ENCODE measurements at places on chromosomes 4 and X.

DNA sequence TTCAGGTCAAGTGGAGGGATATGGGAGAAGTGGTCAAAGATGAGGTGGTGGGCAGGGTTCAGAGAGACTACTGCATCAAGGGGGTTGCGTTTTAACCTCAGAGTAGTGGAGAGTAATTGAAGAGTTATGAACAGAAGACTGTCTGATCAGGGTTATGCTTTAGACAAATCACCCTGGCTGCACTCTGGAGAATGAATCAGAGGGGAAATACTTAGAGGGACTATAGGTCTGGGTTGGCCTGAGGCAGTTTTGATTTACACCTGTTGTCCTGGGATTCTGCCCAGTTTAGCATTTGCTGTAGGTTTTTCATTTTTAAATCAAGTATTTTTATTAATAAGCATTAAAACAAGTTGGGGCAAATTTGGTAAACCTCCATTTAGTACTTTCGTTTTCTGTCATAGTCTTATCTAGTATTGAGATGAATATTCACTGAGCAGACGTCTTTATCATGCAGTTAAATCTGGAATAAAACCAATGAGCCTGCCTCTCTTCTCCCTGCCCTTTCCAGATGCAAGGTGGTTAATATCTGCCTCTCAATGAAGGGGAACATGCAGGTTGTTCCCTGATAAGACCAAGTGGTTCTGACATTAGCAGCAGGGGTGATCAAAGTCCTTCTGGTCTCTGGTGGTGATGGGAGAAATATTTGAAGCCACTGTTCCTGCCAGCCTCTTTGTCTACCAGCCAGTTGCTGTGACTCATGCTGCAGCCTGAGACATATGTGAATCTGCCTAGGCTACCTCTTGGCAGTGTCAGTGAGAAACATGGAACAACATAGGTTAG is 116.0 kb upstream of the RPS6KA3 start:
- no peak for DNase-seq

DNA sequence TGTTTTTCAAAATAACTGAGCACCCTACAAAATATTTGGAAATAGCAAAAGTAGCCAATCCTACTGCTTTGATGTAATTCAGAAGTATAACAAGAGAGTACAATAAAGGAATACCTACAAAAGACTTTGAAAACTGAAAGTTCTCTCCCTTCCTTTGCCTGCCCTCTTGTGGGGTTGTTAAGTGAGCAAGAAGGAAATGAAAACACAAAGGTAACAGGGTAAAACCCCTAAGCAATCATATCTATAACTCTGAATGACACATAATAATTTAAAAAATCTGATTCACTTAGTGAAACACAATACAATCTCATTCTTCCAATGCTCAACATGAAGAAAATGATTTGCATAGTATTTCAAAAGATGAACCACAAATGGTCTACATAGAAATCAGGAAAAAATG is 98.2 kb downstream of the FRYL start:
- no peak for DNase-seq

GRCh38 chrX:119495734-119496726 is 27.8 kb downstream of the SLC25A5 start:
- DNase-seq: no peak

DNA sequence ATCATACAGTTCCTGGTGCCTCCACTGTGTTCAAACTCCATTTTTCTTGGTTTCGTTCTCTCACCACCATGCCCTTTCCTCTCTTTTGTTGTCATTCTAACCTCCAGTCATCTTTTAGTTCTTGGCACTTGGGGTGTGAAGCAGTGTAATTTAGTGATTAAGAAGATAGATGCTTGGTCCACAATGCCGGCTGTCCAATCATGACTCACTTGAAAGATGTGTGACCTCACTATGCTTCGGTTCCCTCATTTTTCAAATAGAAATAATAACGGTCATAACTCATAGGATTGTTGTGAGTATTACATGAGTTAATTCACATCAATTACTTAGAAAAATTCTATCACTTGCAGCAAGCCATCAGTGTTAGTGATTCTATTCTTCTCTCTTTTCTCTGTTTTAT is 327.8 kb downstream of the ADGRL3 start:
- no peak for DNase-seq

- no peak for DNase-seq
These were observed 1005.5 kb downstream of the ARAP2 start for GRCh38 chr4:35238793-35239192.

- no peak for DNase-seq
These were observed 65.7 kb downstream of the FREM3 start for GRCh38 chr4:143634763-143635162.

DNA sequence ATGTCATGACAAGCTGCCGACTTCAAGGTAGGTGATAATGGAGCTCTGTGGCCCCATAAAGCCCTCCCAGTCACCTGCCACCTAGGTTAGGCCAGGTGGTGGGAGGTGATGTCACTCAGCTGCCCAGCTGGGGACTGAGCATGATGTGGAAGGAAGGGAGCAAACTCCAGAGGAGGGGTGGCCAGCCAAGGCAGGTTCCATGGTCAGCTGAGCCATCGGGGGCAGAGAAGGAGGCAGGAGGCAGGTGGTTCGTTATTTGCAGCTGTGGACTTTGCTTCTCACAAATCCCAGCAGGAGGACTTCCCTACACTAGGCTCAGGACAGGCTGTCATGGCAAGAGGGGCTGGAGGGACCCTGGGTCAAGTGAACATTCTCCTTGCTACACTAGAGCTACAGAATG is 2.1 kb downstream of the CCDC120 start:
- no peak for DNase-seq

DNA sequence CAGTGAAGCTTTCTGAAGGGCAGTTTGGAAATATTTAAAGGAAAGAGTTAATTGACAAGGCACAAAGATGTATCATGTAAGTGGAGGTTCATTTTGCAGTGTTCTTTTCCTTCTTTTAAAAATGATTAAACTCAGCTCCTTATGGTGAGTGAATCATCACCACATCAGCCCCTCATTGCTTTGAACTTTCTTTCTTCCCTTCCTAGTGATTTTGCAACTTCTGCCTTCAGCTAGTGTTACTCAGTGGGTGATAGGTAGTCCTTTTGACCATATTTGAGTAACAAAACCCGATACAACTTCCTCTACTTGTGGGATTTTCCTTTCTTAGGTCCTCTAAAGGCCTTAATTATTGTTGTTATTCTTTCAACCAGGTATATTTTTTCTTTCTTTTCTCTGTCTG is 8.2 kb downstream of the ZCCHC4 start:
- DNase-seq: no peak

DNA sequence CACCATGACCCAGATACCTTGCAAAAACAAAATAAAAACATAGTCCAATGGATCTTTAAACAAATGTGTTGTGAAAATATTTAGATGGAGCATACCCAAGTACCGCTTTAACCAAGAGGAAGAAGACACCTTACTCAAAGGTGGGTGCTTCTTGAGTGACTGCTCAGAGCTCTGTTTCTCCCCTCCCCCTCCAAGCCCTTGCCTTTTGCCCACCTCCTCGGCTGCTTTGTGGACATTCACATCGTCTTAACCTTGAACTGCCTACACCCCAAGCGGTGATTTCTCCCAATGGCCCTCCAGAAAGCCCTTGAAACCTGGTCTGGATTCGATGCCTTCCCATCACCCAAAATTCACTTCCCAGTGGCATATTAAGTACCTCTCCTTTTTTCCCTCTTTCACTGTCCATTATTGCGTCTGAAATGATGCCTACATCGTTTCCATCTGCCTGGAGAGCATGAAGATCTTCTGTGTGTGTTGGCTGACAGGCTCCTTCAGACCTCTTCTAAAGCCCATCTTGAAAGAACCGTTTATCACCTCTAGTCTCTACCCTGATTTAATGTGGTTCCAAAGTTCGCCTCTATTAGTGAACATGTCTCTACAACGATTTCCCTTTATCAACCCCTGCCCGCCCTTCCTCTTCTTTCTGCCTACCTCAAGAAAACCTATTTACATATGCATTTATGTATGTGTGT is 968 bp downstream of the GPRIN3 start:
- DNase-seq: no peak

Measured in stimulated activated CD4-positive, alpha-beta T cell treated with anti-CD3 and anti-CD28 coated beads, TNF-alpha, amount 100 ng/mL, for 1 hour (primary cell).